T-cell (primary cell): ENCODE measurements at places on chromosomes 2 and 18.

DNA sequence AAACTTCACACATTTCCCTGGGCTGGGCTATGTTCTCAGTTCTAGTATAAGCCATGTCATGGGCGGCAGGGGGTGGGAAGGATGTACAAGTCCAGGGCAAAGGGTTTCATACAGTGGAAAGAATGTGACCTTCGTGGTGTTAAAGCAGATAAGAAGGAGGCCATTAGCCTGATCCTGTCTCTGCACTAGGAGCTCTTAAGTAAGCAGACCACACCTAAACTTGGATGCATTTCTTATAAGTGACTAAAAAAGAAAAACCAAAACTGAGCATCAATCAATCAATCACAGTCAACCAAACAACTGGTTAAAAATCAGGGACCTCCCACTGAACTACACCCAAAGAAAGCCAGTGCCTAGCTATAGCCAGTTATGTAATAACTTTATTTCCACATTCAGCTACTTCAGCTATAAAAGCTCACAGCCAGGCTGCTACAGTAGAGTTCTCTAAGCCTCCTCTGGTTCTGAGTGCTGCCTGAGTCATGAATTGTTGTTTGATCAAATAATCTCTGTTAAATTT lies 46.8 kb upstream of the RIOK3 start:
- DNase-seq, result no peak

DNA sequence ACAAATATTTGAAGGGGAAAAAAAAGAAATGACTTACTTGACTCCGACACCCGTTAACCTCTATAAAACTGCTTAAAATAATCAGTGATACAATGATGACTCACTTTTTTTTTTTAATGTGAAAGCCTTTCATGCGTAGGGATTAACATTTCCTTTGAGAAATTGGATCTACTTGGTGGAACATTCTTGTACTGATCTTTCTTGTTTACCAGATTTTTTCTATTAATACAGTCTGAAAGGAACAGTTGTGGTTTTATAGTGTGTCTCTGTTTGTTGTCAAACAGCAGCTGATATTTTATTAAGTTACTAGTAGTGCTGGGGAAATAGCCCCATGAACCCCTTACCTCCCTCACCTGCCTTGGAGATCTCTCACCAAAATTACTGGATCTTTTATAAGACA lies 40.2 kb upstream of the NEB start:
- no peak for DNase-seq

- DNase-seq, result no peak
Measured at GRCh38 chr2:131588152-131588873, 60.6 kb downstream of the CCDC74A start.

DNA sequence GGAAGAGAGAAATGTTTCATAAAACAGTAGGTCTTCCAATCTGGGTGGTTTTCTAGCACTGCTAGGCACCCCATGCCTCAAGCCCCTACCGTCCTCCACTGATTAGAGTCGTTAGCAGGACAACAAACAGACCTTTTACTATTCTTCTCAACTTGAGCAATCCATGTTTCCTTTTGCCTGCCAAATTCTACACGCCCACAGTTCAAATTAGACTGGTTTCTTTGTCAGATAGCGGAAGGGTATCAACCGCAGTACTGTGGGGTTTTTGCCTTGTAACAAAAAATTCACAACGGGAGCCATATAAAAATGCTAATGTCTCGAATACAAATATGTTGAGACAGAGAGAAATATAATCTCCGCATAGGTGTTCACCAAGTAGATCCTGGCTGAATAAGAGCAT lies 59.9 kb downstream of the VIT start:
- DNase-seq, result no peak

DNA sequence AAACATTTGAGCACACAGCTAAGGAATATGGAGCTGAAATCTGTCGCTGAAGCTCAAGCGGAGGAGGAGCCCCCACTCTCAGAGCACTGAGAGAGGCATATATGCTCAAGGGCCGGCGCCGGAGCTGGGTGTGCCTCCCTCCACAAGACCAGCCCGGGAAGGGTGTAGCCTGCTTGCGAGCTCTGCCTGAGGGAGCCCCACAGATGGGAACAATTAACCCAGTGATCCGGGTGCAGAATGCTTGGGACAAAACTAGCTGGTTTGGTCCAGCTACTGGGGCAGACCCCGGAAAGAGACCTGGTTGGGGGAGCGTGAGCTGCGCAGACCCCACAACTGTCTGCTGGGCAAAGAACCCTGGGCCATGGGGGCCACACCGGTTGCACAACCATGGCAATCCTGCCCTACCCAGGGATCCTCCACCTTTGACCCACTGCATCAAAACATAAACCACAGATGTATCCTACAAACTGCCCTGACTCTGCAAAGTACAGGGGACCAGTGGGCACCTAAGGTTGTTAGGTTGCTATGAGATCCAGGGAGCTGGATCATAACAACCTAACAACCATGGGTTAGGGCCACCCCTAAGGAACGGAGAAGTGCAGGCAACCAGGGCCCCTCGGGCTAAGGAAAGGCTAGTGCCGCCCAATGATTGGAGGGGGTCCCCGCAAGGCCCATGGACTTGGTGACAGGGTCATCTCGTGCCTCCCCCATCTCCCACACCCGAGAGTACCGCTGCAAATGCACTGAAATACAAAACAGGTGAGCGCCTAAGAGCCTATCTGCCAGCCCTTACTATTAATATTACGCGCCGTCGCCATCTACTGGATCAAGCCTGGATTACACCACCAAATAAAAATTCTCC lies 53.4 kb upstream of the SCN1A start:
- DNase-seq, result no peak

GRCh38 chr2:161020437-161020836 lies 139.8 kb upstream of the TANK start:
- no peak for DNase-seq

GRCh38 chr2:65727381-65727780 lies 295.0 kb upstream of the SPRED2 start:
- no peak for DNase-seq

DNA sequence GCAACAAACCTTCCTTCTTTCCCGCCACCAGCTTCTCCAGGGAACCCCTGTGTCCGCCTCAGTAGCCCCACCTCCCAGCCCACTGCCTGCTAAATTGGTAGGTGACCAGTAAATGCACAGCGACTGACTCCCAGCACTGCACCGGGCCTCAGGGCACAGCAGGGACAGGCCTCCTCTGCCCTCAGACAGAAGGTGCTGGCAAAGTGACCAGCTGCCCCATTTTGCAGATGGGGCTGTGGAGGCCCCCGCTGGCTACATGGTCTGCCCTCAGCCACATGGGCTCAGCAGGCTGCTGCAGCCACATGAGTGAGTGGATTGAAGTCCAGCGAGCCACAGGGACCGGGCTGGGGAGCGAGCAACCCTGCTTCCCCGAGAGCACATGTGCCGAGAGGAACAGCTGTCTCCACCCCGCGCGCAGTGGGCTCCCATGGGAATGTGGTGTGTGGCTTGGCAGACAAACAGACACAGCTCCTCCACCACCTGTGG lies 7.8 kb upstream of the NPPC start:
- DNase-seq, result no peak
